Psoas muscle (tissue), 8 donors: ENCODE measurements at places on chromosomes 3 and 15. TPM values are rescaled to one million over a fixed set of nuclear protein-coding genes. Genes with fewer than 3 reads are reported as not detected.

GRCh38 chr3:146156666-146157314 is 4.2 kb downstream of the PLOD2 start:
- DNase-seq, result no peak

- no peak for DNase-seq
These were observed 13.2 kb upstream of the TUBGCP5 start for GRCh38 chr15:23052522-23052921.

DNA sequence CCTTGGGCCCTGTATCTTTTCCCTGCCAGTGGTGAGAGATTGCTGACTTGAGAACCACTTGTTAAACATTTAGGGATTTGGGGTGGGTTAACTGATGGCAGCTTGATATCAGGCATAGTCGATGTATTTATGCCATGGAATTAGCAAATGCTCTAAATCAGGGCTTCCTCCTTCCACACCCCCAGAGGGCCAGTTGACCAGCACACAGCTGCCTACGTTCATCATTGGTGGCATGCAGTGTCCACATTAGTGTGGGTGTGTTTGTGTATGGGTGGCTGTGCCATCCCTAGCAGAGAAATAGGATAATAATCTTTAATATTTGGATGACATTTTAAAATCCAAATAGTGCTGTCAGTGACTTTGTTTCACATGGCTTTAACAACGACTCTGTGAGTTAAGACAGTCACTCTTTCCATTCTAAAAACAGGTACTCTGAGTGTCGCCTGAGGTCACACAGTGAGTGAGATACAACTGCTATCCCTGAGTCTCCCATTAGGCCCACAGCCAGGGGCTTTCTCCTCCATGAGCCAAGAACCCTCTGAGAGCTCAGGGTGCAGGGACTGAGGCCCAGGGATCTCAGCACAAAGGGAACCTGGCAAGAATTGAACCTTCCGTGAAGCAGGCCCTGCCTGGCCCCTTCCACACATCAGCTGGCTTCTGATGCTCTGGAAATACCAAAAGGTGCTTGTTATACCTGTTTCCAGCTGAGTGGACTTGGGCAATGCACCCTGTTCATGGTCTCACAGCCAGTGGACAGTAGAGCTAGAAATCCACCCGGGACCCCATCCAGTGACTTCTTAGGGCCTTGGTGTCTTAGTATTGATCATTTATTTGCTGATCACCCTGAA is 4.3 kb upstream of the LTF start:
- DNase-seq, result no peak

Gene BCL6
- 276 TPM for polyA plus RNA-seq
